HFFc6 (cell line): ENCODE measurements at places on chromosomes 6 and 20. TPM values are rescaled to one million over a fixed set of nuclear protein-coding genes. Genes with fewer than 3 reads are reported as not detected.

The BNIP5 gene
- not detected in 3 replicates for total RNA-seq

The EEF1A2 gene
- 1.2 to 6.4 TPM (median 4.1 TPM) in 3 replicates for total RNA-seq

The OR2J2 gene
- not detected in 3 replicates for total RNA-seq

The PTP4A1 gene
- total RNA-seq = 78.4 to 105 TPM (median 90.4 TPM) in 3 replicates

The APOM gene
- 2.4 and 2.5 TPM in 2 replicates for total RNA-seq

DNA sequence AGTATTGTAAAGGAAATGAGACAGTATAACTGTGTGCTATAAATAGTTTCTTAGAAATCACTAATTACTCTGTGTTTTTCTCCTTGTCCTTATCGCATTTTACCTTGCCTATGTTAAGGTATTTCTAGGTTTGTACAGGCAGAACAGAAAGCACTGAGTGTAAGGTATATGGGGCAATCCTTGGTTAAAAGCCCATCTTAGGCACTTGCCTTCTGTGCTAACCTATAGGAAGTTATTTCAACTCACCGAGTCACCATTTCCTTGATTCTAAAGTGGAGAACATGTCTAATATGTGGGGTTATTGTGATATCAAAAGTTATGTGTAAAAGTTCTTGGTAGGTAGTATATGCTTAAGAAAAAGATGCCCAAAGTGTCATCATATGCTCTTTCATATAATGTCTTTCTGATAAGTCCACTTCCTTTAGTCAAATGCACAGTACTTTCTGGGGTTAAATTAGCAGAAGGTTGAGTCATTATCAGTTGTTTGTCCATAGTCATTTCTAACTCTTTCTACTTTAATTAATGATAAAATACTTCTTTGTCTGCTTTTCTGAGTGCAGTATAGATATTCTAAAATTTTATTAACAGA is 276.4 kb downstream of the UTRN start:
- H3K4me3 ChIP-seq = no peak overlapping the region
- H3K36me3 ChIP-seq = peaks cover 19% of the 10 kb centered on the region
- peak overlapping the region; percentile 7; the same call in 1 of the 2 replicates for H3K27ac ChIP-seq
- H3K27me3 ChIP-seq = no peaks in the 10 kb centered on the region

DNA sequence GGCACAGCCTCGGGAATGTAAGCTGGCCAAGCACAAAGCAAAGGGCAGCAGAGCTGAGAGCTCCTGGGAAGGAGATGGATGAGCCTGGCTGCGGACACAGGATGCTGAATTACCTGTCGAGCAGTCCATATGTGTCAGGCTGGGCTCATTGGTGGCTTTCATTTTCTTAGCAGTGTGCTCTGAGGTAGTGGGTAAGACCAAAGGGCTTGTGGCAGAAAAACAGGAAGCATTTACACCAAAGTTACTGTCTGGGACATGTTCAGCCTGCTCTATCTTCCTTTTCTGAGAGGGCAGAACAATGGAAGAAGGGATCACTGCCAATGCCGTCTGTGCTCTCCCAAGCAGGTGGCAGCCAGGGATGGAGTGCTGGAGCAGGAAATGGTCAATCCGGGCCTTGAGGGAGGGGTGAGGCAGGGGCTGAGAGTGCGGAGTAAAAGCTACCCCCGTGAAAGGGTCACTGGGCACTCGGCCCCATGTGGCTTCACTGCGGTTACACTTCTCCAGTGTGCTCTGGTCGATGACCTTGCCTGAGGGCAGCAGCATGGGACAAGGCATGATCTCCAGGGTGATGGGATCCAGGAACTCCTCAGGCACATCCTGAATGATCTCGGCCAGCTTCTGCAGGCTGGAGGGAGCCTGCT is 36.9 kb upstream of the AVP start:
- H3K36me3 ChIP-seq = peaks cover 4% of the 10 kb centered on the region
- no peak overlapping the region for H3K27ac ChIP-seq
- no peak overlapping the region for H3K4me3 ChIP-seq
- H3K4me1 ChIP-seq = peaks cover 10% of the 10 kb centered on the region
- peaks cover 5% of the 10 kb centered on the region; the same call in 1 of the 2 replicates for H3K27me3 ChIP-seq

GRCh38 chr20:23360531-23360930 is 1.5 kb upstream of the GZF1 start:
- no peak for DNase-seq
- H3K4me1 ChIP-seq = peaks cover 49% of the 10 kb centered on the region
- peaks cover 19% of the 10 kb centered on the region for H3K36me3 ChIP-seq
- peak overlapping the region; percentile 97 for H3K27ac ChIP-seq

- H3K27ac ChIP-seq = no peak overlapping the region
- no peaks in the 10 kb centered on the region; the same call in 1 of the 2 replicates for H3K4me1 ChIP-seq
- H3K4me3 ChIP-seq = no peak overlapping the region
- H3K27me3 ChIP-seq = peaks cover 1% of the 10 kb centered on the region
These were observed 390.6 kb upstream of the ID4 start for GRCh38 chr6:19446570-19446969.

DNA sequence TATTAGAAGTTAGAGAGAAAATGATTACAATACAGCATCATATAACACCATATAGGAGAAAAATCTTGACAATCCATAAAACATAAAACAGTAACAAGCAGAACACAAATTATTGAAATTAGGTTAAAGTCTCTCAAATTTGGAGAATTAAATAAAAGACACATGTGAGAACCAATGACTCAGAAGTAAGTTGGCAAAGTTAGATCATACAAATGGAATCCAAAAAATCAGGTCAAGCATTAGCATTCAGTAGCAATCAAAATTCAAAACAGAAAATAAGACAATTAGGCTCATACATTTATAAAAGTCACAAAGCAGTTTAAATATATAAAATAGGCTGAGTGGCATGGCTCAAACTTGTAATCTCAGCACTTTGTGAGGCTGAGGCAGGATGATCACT is 775.6 kb downstream of the PHF3 start:
- H3K27me3 ChIP-seq = no peaks in the 10 kb centered on the region; the same call in 1 of the 2 replicates
- no peaks in the 10 kb centered on the region for H3K4me1 ChIP-seq
- no peak overlapping the region for H3K27ac ChIP-seq
- H3K4me3 ChIP-seq = no peak overlapping the region
- DNase-seq = no peak
- H3K36me3 ChIP-seq = no peaks in the 10 kb centered on the region

DNA sequence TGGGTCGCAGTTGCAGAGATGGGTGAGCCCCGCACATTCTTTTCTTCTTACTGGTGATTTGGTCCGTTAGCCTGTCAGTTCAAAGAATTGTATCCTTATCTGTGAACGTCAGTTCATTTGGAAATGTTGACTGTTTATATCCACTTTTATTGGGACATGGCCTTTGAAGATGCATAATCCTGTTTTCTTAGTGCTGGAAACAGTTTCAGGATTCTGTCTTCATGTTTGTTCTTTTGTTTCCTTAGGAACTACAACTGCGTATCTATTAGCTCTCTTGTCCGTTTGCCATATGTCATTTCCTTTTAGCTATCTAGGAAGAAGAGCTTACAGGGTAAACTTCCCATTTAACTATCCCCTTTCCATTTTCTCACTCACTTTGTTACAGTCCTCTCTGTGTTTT is 35.0 kb upstream of the TULP1 start:
- 0 out of 2 replicates have a peak overlapping the region, but pooled peaks have one; percentile 44 for H3K4me3 ChIP-seq
- H3K4me1 ChIP-seq = peaks cover 8% of the 10 kb centered on the region; the same call in 1 of the 2 replicates
- no peak for DNase-seq
- H3K27me3 ChIP-seq = peaks cover 17% of the 10 kb centered on the region

DNA sequence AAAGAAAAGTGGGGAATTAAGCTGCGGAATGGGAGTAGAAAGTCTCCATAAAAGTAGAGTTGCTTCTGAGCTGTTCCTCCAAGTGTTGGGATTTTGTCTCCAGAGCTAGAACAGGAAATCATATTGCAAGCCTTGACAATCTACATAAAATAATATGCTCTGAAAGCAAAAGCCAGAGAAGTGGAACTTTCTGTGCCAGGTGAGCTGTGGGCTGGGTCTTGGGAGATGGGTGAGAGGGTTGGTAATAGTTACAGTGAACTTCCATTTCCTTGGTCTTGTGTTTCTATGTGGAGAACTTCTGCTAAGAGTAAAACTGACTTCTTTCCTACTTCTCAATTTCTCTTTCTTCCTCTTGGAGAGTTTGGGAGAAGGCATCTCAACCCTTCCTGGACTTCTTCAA is 6.3 kb upstream of the HMGN4 start:
- H3K27ac ChIP-seq = peak overlapping the region; percentile 82
- H3K27me3 ChIP-seq = no peaks in the 10 kb centered on the region; the same call in 1 of the 2 replicates
- no peak for DNase-seq
- peak overlapping the region; percentile 19; the same call in 1 of the 2 replicates for H3K4me3 ChIP-seq

GRCh38 chr6:27136978-27137814 is 110.3 kb upstream of the PRSS16 start:
- no peaks in the 10 kb centered on the region; the same call in 1 of the 2 replicates for H3K27me3 ChIP-seq
- no peaks in the 10 kb centered on the region; the same call in 1 of the 2 replicates for H3K36me3 ChIP-seq
- DNase-seq = no peak
